ENCODE measurements at places on chromosomes 13 and 19.
A peak's percentile ranks its signal among the peaks of the same experiment; 100 is the strongest.

- no peak for DNase-seq
These were observed 1.5 kb upstream of the ZSCAN4 start for GRCh38 chr19:57667228-57667627.

- no peak for DNase-seq
These were observed 442.9 kb downstream of the FOXO1 start for GRCh38 chr13:40223585-40223984.

- no peak for DNase-seq
These were observed 76.6 kb downstream of the DGKH start for GRCh38 chr13:42125046-42125445.

DNA sequence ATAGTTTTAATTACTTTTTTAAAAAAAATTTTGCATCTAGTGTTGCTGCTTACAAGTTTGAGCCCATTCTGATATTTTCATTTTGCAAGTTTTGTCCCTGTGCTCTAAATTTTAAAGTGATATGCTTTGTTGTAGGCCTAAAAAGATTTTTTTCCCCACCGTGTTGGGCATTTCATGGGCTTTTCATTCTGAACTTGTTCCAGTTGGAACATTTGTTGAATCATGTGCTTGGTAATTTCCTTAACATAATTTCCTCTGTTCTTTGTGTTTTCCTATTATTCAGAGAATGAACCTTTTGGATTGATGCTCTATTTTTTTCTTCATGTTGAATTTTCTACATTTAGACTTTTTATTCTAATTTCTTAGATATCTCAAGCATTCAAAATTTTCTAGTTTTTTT, 206.4 kb upstream of the SPRY2 start:
- no peak for DNase-seq

- DNase-seq: no peak
These were observed 5.6 kb downstream of the SAFB start for GRCh38 chr19:5628461-5628860.

DNA sequence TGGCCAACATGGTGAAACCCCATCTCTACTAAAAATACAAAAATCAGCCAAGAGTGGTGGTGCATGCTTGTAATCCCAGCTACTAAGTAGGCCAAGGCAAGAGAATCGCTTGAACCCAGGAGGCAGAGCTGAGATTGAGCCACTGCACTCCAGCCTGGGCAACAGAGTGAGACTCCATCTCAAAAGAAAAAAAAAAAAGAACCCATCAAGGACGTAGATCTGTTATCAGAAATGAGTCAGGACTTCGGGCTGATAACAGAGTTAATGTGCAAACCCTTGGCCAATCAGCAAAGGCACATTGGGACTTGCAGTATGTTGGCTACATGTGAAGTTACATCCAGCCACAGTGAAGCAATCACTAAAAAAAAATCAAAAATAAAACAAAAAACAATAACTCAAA, 4.8 kb upstream of the LGALS7B start:
- no peak for DNase-seq

- no peak for DNase-seq
These were observed 32.1 kb upstream of the FARP1 start for GRCh38 chr13:98110749-98111148.

- no peak for DNase-seq
These were observed 20.0 kb downstream of the CNFN start for GRCh38 chr19:42370068-42370520.

GRCh38 chr13:111493468-111493867, 173.0 kb downstream of the TEX29 start:
- DNase-seq: peak; percentile 24

DNA sequence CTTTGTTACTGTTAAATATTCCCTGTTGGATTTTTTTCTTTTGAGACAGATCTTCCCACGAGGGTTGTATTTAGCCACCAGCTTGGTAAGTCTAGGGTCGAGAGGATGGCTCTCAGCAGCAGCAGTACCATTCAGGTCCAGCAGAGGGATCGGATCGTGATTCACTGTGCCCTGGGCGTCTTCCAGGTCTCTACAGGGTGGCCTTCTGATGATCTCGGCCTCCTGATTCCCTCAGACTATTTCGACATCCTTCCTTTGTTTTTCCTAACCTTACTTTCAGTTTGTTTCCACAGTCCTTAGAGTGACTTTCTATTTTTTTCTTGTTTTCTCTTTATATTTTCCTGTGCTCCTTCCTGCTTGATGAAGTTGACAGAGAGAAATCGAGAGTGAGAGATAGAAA, 1436.9 kb downstream of the UQCRFS1 start:
- DNase-seq: no peak

GRCh38 chr19:46404753-46405468, 8.5 kb downstream of the CCDC8 start:
- DNase-seq: no peak

- DNase-seq: no peak
These were observed 45.4 kb downstream of the CCL25 start for GRCh38 chr19:8097681-8098567.

DNA sequence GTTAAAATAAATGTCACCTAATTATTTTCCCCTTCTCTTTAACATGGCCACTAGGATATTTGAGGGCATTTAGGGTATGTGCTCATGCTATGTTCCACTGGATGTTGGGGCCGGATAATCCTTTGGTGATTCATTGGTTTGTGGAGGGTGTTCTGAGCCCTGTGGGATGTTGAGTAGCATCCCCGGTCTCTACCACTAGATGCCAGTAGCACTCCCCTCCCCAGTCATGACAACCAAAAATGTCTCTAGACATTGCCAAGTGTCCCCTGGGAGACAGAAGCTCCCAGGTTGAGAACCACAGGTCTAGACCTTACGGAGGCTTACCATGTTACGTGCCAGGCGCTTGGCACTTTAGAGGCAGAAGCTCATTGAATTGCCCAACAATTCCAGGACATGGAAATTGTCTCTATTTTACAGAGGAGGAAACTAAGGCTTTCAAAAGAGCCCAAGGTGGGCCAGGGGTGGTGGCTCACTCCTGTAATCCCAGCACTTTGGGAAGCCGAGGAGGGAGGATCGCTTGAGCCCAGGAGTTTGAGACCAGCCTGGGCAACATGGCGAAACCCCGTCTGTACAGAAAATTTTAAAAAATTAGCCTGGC, 14.1 kb downstream of the SHANK1 start:
- DNase-seq: no peak

- DNase-seq: no peak
These were observed 7.5 kb upstream of the TSHZ3 start for GRCh38 chr19:31356587-31357314.

DNA sequence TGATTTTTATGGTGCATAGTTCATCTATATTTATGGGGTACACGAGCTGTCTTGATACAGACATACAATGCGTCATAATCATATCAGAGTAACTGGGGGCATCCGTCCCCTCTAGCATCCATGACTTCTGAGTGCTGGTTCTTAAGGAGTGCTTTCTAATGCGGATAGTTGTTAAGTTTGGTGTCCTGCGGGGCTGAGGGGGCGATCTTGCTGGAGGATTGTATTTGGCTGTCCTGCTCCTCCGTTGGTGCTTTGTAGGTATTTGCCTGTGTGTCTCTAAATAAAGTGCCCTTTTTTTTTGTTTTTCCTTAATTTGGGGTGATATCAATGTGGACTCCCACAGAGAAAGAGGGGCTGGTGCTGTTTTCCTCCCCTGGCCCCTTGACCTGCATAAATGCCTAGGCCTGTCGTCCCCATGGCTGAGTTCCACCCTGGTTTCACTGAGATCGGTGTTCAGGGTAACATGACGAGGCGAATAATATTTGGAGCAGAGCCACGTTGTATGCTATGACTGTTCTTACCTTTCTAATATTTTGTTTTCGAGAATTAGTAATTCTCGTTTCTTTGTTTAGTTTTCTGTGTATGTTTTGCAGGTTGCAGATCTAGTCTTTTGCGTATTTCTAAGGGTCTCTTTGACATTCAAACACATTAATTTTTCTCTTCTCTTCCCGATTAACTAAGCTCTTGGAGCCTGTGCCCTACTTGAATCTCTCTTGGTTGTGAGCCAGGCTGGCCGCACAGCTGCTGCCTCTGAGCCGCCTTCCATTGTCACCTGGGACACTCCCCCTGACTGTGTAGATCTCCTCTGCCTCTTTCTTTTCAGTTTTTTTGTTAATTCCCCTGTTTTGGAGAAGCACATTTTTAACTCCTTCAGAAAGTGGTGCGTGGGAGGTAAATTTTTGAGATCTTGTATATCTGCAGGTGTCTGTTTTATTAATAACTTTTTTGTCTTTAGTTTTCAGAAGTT, 100.3 kb downstream of the ARHGEF7 start:
- DNase-seq: no peak

- no peak for DNase-seq
These were observed 49.9 kb downstream of the CELF5 start for GRCh38 chr19:3274245-3274941.

GRCh38 chr19:5452594-5453565, 2.3 kb upstream of the ZNRF4 start:
- no peak for DNase-seq

GRCh38 chr13:96796091-96796633, 198.1 kb downstream of the OXGR1 start:
- no peak for DNase-seq

DNA sequence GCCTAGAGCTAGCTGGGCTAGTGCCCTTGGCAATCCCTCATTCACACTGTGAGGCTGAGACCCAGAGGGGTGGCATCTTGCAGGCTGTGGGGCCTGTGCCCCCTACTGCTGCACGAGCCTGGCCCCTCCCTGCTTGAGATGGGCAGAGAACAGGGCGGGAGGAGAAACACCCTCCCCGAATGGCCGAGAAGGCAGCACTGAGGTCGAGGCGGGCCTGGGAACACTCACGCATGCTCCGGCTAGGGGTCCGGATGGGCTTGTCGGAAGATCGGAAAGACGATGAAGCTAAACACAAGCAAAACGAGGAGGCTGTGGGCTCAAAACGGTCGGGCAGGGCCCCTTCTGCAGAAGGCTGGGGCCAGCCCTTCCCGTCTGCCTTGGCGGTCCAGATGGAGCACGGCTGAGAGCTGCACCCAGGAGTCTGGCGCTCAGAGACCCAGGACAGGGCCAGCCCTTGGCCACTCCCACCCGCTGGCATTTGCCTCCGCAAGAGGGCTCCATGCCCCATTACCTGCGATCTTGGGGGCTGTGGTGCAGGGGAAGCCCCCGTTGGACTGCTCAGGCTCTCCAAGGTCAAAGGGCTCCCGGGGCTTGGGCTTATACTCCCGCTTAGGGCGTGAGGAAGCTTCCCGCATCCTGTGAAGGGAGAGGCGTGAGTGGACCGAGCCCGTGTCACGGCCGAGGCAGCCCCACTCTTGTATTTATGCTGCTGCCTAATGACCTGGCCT, 18.9 kb downstream of the MPND start:
- DNase-seq: no peak

GRCh38 chr13:84303035-84303434, 420.8 kb upstream of the SLITRK1 start:
- DNase-seq: no peak

GRCh38 chr13:94351292-94351990, 128.0 kb downstream of the DCT start:
- no peak for DNase-seq

- DNase-seq: no peak
These were observed 1.4 kb downstream of the PLPP2 start for GRCh38 chr19:289651-290371.

DNA sequence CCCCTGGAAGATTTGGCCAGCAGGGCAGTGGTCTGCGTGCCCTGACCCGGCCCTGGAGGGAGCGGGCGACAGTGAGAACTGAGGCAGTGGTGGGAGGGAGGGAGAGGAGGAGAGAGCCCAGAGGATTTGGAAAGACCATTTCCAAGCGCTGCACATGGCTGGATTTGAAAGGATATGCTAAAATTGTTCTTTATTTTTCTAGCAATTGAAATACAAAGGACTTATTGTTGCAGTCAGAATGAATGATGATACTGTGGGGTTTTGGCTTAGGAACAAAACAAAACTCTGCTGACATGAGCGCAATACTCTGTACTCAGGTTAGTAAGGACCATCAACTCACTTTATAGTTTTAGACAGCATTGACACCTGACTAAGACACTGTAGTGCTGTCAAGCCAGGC, 69.5 kb downstream of the TNFRSF19 start:
- no peak for DNase-seq

GRCh38 chr19:10390652-10391286, 10.4 kb upstream of the TYK2 start:
- no peak for DNase-seq

GRCh38 chr19:7859831-7860713, 14.1 kb downstream of the PRR36 start:
- DNase-seq: no peak

DNA sequence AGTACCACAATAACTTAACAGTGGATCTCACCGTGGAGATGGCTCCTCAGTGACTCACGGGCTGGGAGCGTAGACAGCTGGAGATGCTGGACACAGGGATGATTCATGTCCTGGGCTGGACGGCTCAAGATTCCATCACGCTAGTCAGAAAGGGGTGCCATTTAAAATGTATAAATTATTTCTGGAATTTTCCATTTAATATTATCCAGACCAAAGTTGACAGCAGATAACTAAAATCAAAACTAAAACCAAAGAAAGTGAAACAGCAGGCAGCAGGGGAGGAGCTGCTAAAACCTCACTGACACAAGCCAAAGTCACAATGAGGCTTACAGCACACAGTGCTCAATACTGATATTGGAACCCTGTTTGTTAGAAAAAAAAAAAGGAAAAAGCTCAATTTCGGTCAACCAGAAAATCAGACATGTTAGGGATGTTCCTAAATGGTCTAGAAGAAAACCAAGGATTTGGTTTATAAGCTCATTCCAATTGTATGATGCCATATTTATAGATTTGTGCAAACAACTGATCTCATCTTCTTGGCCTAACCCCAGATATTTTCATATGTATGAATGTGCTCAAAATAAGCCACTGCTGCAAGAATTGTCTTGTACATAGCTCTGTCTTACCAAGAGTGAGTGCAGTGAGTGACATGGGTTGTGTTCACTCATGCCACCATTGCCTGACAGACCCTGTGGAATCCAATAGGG, 111.8 kb downstream of the SACS start:
- DNase-seq: peak; percentile 92

GRCh38 chr19:13283871-13284270, 133.7 kb downstream of the IER2 start:
- no peak for DNase-seq

- DNase-seq: no peak
These were observed 16.3 kb upstream of the C19orf12 start for GRCh38 chr19:29731331-29731850.

DNA sequence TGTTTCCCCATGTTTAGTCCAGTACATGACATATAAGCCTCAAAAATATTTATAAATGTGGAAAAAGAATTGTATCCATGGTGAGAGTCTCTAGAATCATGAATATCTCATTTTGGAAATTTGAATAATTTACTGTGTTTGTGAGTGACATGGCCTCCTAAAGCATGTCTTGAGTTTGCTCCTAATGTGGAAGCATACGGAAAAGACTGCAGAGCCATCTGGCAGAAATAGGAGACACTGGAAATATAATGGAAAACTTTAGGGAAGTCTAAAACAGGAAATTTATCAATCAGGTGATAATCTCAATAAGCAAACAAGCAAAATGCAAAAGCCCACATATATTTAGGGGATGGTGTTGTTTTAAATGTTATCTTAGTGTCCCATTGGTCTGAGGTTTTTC, 465.0 kb downstream of the TDRD3 start:
- no peak for DNase-seq

DNA sequence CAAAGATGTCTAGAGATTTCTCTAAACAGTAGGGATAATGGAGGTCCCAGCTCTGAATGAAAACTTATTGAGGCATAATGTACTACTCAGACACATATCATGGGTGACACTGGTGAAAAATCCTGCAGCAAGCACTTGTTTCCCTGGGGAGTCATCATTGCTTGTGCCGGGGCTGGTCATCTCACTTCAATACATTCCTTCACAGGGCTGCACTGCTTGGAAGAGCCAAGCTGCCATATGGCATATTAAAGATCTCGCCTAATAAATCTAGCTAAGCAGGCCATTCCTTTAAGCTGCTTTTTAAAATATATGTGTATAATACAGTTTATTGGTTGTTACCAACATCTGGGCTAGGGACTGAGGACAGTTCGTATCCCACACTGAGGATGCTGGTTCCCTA, 332.2 kb upstream of the GPC6 start:
- DNase-seq: no peak
